ENCODE measurements at places on chromosomes 11 and 22.

GRCh38 chr11:32529994-32530588, 53.5 kb upstream of the EIF3M start:
- no peak for DNase-seq

DNA sequence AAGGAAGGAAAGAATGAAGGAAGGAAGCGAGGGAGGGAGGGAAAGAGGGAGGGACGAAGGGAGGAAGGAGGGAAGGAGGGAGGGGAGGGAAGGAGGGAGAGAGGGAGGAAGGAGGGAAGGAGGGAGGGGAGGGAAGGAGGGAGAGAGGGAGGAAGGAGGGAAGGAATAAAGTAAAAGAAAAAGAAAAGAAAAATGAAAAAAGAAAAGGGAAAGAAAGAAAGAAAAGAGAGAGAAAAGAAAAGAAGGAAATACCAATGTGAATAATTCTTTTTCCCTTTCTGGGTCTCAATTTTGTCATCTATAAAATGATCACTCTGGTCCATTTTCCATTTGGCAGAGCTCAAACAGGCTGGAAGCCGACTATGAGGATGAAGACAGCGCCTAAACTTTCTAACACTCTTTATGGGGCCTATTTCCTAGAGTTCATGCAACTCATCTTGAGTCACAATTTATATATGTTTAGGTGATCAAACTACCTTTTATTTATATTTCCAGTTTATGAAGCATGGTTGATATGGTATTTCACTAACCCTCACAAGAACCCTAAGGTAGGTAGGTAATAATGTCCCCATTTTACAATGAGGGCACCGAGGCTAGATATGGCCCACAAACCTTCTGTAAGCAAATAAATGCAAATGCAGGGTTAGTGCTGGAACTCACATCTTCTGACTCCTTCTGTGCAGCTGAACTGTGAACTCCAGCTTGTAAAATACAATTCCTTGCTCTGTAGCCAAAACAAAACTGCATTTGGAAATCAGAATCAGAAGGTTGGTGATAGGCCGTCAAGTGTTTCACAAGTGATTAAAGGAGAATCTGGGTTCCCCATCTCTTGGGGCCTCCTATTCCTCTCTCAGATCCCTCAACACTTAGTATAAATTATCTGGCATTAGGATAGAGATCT, 434.3 kb downstream of the ETS1 start:
- no peak for DNase-seq

GRCh38 chr11:64146036-64146955, 19.6 kb downstream of the MACROD1 start:
- DNase-seq: peak; percentile 27

GRCh38 chr11:95577716-95578460, 211.7 kb downstream of the FAM76B start:
- DNase-seq: no peak

GRCh38 chr22:19737846-19738663, 14.7 kb downstream of the GP1BB start:
- no peak for DNase-seq

- DNase-seq: peak; percentile 28
These were observed at the start of gene KIAA1671 for GRCh38 chr22:24951942-24952836. TSS of gene KIAA1671 (plus strand) at chr22:24952716. CDS start at chr22:25028000, 75,284 bp downstream.

DNA sequence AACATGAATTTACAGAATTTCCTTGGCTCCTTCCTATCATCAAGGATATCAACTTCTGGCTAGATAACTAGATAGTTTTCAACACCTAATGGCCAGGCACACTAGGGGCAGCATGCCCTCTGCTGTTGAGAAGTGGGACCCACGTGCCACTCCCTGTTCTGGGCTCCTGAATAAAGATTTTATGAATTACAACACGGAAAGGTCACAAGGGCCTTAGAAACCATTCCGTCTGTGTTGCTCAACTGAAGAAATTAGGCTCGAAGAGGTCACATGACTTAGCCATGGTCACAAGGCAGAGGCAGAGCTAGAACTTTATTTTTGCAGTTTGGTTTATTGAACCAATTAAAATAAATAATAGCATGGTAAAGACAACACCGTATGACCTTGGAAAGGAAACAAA, 36.0 kb downstream of the PRCP start:
- peak; percentile 1 for DNase-seq

GRCh38 chr22:27816552-27816951, 15.0 kb upstream of the MN1 start:
- DNase-seq: no peak

DNA sequence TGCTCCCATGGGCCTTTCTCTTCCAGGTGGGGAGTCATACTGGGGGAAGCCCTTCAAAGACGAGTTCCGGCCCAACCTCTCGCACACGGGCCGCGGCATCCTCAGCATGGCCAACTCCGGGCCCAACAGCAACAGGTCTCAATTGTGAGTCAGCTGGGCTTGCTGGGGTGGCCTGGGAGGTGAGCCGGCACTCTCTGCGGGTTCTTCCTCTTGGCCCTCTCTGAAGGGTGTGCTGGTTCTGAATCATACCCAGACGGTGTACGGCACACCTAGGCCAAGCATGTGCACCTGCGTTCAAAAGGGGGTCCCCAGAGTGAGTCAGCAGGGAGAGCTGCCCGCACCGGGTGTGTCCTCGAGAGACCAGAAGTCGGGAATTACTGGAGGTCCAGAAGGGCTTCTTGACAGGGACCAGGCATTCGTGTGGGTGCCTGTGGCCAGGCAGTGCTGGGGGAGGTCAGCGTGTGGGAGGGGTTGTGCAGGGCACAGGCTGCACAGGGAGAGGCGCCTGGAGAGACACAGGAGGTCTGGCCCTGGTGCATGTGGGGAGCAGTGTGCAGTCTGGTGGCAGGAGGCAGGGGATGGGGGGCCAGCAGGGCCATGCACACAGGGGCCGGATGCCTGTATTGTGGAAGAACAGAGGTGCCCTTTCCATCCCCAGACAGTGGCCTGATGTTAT, 23.0 kb downstream of the PPIL2 start:
- no peak for DNase-seq

DNA sequence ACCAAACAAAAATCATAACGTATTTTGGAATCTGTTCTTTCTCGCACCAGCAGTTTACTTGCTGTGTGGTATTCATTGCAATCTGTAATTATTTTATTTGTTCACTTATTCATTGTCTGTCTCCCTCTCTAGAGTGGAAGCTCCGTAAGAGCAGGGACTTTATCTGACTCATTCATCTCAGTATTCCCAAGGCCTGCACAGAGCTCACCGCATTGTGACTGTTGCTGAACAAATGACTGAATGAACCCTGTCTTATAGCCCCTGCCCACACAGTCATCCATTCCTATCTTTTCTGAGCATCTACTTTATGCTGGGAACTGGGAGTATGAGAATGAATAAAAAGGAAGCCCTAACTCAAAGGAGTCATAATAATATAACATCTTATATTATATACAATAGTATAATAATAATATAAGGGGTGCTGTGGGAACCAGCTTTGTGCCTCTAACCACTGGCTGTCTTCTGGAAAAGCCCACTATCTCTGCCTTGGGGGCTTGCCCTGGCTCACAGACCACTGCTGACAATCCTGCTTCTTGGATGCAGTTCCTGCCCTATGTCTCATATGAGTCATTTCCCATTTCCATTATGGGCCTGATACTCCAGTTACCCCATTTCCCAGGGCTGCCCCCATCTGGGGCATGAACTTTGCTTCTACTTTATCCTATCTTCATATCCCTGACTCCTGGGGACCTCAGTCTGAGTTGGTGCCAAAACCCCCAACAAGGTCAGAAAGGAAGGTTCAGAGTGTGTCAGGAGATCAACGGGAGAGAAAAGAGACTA, 11.0 kb downstream of the XRRA1 start:
- no peak for DNase-seq

DNA sequence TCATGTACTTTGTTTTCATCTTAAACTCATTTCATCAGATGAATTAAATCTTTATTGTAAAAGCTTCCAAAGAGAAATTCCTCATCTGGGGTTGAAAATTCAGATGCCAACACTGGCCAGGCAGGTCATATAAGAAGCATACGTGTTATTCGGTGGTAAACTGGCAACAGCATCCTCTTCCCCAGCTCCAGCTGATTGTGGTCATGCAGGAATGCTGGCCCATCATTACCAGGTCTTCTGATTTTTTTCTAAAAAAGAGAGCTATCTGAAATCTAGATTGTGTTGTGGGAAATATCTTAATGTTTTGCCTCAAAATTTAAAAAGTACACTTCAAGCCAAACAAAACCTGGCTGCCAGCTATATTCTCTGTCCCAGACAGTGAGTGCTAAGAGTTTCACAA, 53.6 kb downstream of the ARFGAP2 start:
- DNase-seq: no peak

DNA sequence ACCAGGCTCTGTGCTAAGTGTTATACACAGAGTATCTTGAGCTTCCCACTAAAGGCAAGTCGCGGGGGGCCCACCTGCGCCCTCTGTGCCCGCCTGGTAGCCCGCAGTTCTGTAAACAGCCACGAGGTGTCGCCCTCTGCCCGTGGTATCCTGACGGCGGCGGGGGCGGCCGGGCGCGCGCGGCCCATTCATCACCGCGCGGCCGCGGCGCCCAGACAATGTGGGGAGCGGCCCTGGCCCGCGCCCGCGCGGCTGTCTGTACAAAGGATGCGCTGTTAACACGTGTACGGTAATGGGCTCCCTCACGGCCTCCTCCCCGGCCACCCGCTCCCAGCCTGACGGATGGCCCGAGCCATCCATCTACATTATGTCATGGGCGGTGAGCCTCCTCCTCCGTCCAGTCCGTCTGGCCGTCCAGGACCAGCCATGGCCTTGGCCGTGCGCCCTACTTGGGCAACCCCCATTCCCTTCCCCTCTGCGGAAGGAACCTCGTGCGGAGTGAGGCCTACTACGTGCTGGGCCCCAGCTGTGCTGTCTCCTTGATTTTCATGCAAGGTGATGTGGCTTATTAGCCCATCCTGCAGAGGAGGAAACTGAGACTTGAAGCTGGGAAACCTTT, 99.4 kb downstream of the MIAT start:
- DNase-seq: peak; percentile 6

- DNase-seq: no peak
These were observed 19.0 kb downstream of the USP35 start for GRCh38 chr11:78207532-78208256.
